Left colon (tissue), 2 donors: ENCODE measurements at places on chromosomes 6 and 20. TPM values are rescaled to one million over a fixed set of nuclear protein-coding genes. Genes with fewer than 3 reads are reported as not detected.

Gene PLCB1
- 10.9 TPM for total RNA-seq

DNA sequence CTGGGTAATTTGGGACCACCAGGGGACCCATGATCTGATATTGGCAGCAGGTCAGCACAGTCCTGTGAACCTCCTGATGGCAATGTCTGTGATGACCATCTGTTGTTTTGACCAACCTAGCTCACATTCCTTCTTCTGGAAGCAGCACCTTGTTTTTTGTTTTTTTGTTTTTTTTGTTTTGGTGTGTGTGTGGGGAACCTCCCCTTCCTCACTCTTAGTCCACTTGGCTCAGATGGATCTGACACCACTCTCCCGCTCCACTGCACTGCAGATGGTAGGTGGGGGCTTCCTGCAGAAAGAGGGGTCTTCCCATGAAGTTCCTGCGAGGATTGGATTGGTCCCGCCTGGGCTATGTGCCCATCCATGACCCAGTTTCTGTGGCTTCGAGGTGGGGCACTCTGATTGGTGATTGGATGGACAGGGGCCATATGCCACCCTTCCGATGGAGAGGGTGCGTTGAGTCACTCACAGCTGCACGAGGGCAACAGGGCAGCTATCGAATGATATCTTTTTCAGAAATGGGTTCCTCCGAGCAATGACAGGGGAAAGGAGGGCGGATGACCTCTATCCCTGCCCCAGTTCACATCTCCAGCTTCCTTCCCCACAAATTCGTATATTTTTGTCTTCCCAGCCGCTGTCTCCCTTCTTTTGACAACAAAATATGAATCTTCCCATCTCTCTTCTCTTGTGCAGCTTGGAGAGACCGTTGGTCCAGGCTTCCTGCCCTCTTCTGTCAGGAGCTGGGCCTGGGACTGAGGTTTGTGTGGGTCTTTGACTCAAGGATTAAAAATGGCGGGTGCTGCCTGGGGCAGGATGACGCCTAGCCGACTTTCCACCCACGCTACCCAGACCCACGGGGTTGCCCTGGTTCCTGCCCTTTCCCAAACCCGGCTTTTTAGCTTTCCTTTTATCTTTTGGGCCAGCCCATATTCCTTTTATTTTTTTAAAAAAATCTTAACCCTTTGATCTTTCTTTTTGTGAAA, 132.1 kb upstream of the KCNG1 start:
- no peak for DNase-seq

- DNase-seq = no peak
These were observed 514.1 kb upstream of the NRSN1 start for GRCh38 chr6:23611776-23612381.

Gene LCA5
- total RNA-seq = 1.3 TPM

- DNase-seq = no peak
These were observed 41.6 kb upstream of the NFATC2 start for GRCh38 chr20:51584116-51584515.

- DNase-seq = no peak
These were observed 100.5 kb downstream of the PDE10A start for GRCh38 chr6:165562421-165563090.

- no peak for DNase-seq
These were observed 376.7 kb downstream of the CDH26 start for GRCh38 chr20:60334911-60335310.
